ENCODE measurements at places on chromosomes 3 and 15.

GRCh38 chr3:128229106-128229857 lies 76.0 kb downstream of the EEFSEC start:
- DNase-seq = no peak

DNA sequence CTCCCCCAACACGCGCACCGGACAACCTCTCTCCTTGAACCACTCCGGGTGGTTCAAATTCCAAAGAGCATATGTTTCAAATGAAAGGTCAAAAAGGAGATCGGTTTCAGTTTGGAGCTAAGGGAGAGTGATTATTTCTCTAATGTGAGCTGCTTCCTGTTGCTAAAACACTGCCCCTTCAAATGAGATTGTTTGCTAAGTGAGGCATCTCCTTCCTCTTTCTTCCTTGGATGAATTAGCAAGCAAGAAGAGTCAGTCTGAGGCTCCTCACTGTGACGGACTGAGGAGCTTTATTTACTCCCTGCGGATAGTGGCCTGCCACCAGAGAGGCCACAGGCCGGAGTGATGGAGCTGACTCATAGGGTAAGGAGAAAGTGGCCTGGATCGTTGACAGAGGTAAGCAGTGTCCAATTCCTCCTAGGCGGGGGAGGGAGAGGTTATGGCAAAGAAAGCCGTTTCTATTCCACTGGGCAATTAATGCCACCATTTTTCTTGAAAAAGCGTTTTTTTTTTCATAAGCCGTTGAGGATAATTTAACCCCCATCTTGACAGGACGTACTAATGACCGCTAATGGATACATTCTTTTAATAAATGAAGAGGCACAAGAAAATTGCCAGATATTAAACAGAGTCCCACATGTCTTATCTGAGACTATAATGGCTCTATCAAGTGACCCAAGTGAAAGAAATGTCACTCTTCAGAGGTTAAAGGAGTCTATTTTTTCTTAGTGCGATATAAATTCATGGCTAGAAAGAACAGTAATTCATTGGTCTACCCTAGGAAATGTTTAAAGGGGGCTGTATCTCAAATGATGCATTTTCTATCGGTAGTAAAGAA lies 167.0 kb upstream of the ANKRD28 start:
- DNase-seq = no peak

DNA sequence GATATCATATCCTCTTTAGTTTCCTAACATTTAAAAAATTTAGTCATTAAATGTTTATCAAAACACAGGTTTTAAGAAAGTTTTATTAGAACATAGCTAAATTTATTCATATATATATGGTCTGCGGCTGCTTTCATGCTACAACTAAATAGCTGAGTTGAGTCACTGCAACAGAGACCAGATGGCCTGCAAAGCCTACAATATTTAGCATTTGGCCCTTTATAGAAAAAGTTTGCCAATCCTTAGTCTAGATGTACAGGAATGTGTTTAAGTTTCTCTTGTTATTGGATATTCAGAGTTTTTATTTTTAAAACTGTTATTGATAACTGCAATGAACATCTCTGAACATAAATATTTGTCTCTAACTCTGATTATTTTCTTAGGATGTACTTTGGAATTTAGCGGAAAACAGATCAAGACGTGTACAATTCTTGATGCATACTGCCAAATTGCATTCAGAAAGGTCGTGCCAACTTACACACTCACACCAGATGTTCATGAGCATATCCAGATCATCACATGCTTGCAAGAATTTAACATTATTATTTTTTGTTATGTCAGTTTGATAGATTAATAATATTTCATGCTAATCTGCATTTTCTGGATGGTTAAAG lies 157.9 kb downstream of the STAC start:
- no peak for DNase-seq

GRCh38 chr15:49145651-49146609 lies 9.5 kb downstream of the COPS2 start:
- peak; percentile 20 for DNase-seq

GRCh38 chr3:104396974-104397669 lies 969.6 kb upstream of the ALCAM start:
- no peak for DNase-seq

- DNase-seq = no peak
These were observed 687 bp downstream of the ALDH1A3 start for GRCh38 chr15:100880139-100880896.

GRCh38 chr15:50884540-50884939 lies 23.9 kb upstream of the AP4E1 start:
- no peak for DNase-seq

DNA sequence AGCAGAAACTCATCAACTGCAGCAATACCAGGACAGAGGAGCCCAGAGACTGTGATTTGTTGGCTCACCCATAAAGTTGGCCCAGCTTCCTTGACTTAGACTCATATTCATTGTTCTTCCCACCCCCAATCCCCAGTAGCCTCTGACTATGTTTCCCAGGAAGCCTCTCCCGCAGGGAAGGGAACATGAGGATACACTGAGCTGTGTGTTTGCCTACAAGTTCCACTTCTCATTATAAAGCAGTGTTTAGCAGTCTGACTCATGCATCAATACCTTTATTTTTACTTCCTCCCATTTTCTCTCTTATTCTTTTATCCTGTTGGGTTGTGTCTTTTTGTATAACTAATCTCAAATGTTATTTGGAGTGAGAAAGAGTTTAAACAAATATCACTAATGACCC lies 111.6 kb upstream of the PHLDB2 start:
- DNase-seq = no peak

Measured in NCI-H2171 (cell line).